ENCODE measurements at places on chromosomes 16 and 17.

DNA sequence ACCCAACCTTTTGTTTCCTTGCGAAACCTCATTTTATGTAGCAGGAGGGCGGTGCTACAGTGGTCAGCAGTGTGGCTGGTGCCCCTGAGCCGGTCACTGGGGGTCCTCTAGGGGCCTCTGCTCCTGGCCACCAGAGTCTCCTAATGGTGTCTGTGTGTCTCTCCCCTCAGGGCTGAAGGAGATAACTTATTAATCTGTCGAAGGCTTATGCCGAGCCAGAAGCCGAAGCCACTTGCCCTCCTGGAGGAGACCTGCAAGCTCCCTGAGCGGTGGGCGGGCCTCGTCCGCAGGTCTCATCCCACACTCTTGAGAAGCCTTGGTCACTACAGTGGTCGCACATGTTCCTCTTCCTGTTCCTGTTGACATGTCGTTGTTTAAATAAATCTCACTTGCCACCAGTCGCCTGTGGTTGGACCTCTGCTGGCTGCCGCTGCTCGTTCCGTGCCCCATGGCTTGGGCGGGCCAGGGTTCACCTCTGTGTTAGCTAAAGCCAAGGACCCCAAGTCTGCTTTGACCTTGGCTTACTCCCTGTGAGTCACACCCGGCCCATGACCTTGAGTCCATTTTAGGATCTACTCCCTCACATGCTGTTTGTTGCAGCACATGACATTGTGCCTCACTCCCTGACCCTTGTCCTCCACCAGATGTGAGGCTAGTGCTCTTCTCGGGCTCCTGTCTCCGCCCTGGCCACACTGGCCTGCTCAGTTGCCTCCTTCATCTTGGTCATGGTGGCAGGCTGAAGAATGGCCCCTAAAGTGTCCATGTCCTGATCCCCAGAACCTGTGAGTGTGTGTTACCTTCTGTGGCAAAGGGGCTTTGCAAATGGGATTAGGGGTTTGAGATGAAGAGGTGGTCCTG, 38.7 kb upstream of the AQP8 start:
- no peak for DNase-seq

DNA sequence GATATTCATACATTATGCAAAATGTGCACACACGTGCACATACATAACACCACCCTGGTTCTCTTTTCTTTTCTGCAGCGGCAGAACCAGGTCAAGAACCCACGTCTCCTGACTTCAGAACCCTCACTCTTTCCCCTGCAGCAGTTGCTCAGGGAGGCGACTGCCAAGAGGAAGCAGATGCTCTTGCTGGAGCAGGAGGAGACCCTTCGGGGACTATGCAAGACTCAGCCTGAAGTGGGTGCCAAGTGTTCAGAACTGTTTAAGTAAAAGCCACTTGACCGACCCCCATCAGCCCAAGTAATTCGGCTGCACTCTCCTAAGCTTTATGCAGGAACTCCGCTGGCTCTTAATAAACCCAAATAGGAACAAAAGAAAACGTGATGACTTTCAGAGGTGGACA, 193.8 kb downstream of the SLC39A11 start:
- no peak for DNase-seq

GRCh38 chr17:44448412-44448811, 54.8 kb downstream of the GPATCH8 start:
- no peak for DNase-seq

DNA sequence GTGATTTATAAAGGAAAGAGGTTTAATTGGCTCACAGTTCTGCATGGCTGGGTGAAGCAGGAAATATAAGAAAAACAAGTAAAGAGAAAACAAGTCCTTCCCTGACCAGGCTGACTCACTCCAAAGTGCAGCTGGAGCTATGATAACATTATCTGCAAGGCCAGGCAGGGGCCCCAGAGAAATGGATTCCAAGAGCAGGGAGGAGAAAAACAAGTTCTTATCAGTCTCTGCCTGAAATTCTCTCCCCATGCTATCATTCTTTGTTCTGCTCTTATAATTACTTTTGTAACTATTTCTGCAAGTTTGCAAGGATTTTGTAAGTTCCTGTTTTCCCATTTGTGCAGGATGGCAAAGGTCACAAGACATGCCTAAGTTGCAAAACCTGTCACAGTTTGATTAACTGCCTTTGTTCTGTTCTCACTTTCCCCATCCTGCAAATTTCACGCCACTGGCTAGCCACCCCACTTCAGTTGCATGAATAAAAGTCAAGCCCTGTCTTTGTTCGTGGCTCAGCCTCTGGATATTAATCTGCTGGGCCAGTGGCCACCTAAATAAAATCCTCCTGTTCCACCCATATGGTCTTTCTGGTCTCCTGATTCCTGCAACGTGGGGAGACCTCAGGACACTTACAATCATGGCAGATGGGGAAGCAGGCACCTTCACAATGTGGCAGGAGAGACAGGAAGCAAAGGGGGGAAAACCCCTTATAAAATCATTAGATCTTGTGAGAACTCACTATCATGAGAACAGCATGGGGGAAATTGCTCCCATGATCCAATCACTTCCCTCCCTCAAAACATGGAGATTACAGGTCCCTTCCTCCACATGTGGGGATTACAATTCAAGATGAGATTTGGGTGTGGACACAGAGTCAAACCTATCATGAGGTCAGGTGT, 13.1 kb downstream of the ABCA9 start:
- peak; percentile 88 for DNase-seq

DNA sequence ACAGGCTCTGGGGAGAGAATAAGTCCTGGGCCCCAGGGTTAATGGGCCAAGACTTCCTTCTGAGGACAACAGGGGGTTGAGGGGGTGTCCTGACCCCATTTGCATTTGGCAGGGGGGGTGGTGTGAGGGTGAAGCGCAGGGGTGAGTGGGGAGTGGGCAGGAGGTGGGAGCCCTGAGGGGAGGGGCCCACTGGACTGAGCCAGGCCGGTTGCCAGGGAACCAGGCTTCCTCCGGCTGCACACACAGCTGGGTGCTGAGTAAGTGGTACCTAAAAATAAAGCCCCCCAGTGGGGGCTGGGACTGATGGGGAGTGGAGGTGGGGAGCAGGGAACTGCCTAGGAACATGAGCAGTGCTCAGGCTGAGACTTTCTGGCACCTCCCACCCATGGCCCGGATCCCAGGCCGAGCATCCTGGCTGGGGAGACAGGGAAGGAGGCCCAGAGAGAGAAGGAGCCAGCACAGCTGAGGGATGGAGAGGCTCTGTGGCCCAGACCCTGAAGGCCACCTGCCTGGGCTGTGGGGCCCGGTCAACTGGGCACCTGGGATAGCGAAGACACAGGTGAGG, 7.5 kb upstream of the RASD1 start:
- no peak for DNase-seq

All from islet precursor cell (in vitro differentiated cells).